ENCODE measurements at places on chromosomes 3 and 15.

- H3K4me1 ChIP-seq, result no peaks in the 10 kb centered on the region
- no peaks in the 10 kb centered on the region for H3K27me3 ChIP-seq
- no peak overlapping the region for H3K27ac ChIP-seq
- H3K36me3 ChIP-seq, result no peaks in the 10 kb centered on the region
- ATAC-seq, result peak; percentile 60
Observed at GRCh38 chr3:99774467-99774866, 43.2 kb upstream of the CMSS1 start.

GRCh38 chr3:38251197-38251596, 14.4 kb upstream of the SLC22A13 start:
- peaks cover 72% of the 10 kb centered on the region for H3K36me3 ChIP-seq
- H3K4me1 ChIP-seq, result no peaks in the 10 kb centered on the region
- no peak overlapping the region for H3K4me3 ChIP-seq

DNA sequence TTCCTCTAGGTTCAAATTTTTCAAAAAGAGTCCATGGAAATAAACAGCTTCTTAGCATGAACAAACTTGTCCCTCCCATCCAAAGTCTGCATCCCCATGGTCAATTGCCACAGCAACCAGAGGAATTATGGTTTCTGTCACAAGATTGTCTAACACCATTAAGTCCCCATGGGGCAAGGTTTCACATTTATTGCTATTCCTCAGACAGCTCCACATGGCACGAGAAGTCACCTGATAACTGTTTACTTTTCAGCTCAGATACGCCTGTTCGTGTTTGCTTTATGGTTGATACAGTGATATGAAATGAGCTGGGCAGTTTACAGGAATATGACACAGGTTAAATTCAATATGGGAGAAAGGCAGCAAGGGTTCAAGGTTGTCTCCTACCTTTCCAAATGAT, 37.9 kb upstream of the MUC13 start:
- no peak overlapping the region for H3K27ac ChIP-seq
- no peak overlapping the region for H3K4me3 ChIP-seq

- H3K27me3 ChIP-seq, result no peaks in the 10 kb centered on the region
- H3K4me1 ChIP-seq, result peaks cover 5% of the 10 kb centered on the region
- ATAC-seq, result no peak
- no peaks in the 10 kb centered on the region for H3K36me3 ChIP-seq
- H3K27ac ChIP-seq, result no peak overlapping the region
- H3K4me3 ChIP-seq, result no peak overlapping the region
Observed at GRCh38 chr15:32855942-32856341, 138.1 kb downstream of the GREM1 start.
